ENCODE measurements at places on chromosomes 2 and 18.

GRCh38 chr2:108588070-108588668, 53.9 kb downstream of the LIMS1 start:
- DNase-seq = no peak

- DNase-seq = no peak
These were observed 58.7 kb upstream of the RMDN2 start for GRCh38 chr2:37866171-37866934.

GRCh38 chr2:207351171-207351570, 178.6 kb upstream of the CREB1 start:
- no peak for DNase-seq

DNA sequence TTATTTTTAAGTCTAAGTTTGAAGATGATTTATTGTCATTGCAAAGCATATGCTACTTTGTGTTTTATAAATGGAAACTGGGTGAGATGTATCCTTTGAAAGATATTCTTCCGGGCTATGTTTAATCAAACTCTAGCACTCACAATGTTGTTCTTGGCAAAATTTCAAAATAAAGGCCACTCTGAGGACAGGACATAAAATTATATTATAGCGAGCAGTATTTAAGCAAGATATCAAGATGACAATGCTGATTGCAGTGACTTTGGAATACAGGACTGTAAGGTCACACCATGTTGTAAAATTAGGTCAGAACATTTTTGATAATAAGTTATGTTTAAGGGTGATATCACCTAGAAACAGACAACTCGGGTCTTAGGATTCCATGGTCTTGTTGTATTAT, 14.2 kb downstream of the RPRM start:
- no peak for DNase-seq

DNA sequence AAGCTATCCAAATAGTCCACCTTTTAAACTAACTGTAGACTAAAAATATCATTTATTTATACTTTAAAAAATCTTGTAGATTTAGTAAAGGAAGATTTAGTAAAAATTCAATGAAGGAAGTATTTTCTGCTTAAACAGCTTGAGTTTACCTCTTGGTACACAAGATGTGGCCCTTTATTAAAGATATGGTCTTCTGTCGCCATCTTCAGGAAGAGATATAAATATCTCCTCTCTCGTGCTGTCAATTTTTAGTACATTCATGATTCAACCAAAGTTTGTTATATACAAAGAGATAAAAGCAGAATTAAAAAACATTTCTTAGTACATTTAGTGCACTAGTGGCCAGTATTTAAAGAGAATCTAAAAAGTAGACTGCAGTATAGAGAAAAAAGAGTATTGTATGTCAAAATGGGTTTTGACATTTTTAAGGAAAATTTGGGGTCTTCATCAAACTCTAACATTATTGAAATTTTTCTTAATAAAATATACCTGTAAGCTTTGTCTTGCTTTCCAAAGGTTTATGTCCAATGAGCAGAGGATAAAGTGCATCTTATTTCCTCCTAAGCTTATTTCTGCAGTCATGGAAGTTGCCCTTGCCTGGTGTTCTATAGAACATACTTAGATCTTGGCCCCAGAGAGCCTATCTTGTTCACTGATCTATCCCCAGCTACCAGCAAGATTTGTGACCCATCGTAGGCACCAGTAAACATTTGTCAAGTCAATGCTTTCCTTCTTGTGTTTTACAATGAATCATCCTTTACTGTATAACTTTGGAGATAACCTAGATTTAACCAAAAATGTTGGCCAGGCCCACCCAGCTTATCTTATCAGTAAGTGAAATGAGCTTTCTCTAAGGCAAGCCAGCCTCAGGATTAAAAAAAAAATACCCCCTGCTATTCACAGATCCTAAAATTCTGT, 18.5 kb upstream of the EML6 start:
- DNase-seq = peak; percentile 63

DNA sequence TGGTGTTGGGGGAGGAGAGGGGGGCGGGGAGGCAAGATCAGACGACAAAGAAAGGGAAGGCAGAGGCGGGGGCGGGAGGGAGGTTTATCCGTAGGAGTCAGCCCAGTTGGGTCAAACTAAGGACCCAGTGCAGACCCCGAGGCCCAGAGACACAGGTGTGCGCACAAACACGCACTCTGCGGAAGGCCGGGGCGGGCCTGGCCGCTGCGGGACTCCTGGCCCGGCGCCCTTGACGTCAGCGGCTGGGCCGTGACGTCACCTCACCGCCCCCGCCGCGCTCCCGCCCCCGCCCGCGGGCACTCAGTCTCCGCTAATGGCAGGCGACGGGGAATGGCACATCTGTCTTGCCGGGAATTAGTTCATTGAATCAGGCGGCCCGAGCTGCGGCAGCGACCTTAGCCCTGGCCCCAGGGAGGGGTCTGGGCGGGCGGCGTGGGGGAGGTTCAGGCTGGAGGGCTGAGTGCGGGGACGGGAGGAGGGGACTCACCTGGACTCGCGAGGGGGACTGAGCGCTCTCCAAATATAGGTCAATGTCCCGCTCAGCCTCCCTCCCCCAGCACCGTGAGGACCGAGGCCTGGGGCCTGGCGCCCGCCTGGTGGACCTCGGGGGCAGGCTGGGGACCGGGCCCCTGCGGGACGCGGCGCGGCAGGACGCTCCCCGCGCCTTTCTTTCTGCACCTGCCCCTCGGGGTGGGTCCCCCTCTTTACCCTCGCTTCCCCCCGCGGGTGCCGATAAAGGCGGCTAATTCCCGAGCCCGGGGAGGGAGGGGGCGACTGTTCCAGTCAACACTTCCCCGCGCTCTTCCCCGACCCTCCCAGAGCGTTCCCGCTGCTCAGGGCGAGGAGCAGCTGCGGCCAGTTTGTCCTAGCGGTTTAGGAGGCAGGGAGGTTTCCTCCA, 15.5 kb upstream of the ECEL1 start:
- DNase-seq = peak; percentile 37

DNA sequence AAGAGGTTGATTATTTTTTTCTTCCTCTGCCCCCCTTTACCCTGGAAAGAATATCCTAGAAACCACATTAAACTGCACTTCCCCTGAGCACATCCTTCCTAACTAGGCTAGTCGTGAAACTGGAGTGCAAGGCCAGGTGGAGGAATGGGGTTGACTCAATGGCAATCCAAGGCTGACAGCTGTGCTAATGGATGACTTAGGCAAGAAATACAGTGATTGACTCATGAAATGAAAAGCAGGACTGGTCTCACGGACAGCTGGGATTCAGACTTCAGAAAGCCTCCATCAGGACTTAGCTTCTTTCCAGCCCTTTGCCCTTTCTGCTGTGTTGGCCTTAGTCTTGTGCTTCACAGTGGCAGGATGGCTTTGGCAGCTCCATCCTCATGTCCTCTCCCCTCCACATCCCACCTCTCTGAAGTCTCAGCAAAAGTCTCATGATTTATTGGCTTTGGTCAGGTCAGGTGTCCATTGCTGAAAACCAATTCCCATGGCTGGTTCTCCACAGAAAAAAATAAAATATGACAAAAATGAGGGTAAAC, 33.8 kb downstream of the INSIG2 start:
- DNase-seq = no peak

GRCh38 chr2:191869781-191870180, 22.9 kb upstream of the CAVIN2 start:
- no peak for DNase-seq

GRCh38 chr2:10497797-10498251, 49.7 kb upstream of the ODC1 start:
- DNase-seq = no peak

GRCh38 chr2:69436596-69436937, 668 bp downstream of the NFU1 start:
- no peak for DNase-seq

DNA sequence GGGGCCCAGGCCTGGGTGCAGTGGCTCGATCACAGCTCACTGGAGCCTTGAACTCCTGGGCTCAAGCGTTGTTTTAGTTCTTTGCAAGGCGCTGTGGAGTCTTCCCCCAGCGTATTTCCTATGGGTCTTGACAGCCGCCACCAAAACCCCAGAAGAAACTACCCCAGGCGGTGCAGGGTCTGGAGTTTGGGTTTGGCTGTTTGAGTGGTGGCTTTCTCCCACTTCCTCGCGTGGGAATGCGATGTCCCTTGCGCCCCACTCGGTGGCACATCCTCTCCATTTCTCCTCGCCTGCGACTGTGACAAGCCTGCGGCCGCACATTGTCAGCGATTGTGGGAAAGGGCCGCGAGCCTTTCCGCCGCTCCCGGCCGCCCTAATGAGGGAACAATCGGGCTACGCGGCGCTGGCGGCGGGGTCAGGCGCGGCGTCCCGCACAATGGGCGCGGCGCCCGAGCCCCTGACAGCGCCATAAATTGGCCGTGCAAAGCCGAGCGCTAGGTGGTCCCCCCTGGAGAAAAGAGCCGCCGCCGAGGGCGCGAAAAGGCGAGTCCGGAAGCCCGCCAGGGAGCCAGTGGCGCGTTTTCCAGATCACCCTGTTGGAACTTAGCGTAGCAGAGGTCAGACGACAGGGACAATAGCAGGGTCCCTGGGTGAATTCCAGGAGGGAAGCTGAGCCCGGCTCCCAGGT, 194.9 kb upstream of the POU3F3 start:
- DNase-seq = no peak

- DNase-seq = no peak
These were observed 190.0 kb downstream of the DSC3 start for GRCh38 chr18:30852541-30852940.

DNA sequence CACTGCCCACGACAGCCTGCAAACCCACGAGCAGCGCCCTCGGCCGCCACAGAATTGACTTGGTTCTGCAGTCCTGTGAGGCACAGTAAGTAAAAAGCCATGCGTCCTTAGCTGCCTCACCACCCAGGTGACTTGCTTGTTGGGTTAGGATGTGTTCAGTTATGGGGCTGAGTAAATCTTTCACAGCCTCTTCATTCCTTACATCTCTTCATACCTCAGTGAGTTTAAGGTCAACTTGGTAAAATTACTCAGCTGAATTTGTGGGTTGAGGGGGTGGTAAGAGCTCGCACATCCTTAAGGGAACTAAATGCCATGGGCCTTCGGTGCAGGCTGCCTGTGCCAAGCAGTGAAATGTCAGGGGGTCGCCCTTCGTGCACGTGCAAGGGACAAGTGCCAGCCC, 165.2 kb upstream of the ALKAL2 start:
- DNase-seq = no peak

DNA sequence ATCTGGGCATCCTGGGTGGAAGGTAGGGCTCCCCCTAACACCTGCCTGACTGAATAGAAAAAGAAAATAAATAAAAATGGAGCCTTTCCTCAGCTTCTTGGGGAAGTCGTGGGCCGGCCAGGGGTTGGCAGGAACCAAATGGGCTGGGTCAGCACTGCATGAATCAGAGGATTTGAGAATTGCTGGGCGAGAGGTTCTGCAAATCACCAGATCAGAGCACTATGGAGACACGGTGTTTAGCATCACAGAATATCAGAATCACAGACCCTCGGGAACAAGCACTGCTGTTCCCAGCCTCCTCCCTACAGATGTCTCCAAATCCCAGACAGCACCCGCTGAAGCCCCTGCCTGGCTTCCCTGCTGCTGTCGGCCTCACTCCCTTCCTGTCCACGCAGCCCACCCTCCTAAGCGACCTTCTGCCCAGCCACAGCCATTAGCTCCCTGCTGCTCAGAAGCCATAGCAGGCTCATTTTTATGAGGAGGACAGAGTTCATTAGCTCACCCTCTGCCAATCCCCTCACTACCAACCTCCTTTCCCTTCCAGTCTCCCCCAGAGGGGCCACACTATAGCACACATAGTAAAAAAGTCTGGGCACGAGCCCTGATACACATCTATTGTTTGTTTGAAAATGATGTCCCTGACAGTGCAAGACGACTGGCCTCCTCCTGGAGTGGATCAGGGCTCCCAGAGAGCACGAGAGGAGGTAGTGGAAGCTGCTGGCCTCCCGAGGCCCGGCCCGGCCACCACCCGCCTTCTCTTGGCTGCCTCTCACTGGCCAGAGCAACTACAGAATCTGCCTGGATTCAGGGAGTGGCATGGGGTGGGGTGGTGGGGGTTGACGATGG, 64.6 kb upstream of the TAF1B start:
- no peak for DNase-seq

DNA sequence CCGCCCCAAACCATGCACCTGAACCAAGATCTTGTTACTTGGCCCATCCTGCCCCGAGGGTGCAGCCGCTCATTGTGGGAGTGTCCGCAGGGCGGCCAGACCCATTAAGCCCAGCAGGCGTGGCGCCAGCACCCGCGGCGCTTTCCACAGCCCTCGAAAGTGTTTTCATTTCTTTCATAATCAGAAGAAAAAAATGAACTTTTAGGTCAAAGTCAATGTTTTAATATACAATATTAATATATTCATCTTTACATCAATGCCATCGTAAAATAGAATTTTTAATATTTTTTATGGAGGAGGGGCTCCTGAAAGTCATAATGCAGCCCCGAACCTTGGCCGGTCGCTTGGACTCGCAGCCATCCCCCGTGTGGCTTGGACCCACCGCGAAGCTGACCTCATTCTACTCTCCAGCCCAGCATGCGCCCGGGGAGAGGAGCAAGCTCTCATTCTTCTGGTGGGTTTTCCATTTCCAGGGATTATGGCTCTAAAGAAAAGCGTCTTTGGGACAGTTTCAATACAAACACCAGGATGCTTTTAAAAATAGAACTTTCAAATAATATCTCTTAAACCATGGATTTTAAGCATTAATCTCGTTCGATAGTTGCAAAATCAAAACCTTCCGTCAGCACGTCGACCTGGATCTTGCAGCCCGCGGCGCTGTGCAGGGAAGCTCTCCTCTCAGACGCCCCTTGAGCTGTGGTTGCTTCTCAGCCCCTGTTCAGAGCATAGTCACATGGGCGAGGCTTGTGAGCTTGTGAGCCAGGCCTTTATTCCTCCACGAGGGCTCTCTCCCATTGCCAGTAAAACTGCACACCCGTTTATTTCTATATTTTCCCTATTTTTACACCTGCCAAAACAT, 17.2 kb upstream of the ASB1 start:
- no peak for DNase-seq

DNA sequence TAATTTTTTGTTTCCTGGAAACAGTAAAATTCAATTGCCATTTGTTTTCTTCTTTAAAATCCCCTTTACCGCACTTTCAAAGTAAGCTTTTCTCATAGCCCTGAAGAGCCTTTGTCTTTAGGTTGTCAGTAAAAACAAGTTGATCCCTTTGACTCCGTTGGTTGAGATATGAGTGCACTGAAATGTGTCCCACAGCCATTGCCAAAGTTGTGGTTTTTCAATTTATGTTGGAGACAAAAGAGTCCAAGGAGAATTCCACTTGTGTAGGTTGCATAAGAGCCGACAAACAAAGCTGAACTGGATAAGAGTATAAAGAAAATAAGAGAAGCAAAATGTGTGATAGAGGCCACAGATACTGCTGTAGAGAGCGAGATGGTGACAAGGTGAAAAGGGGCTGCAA, 26.1 kb upstream of the HNMT start:
- DNase-seq = no peak

- DNase-seq = no peak
These were observed 72.4 kb upstream of the TNP1 start for GRCh38 chr2:216932113-216932862.

All from SK-N-DZ (cell line).